NCI-H1694 (cell line): ENCODE measurements at places on chromosomes 3 and 15.

- no peak for DNase-seq
Observed at GRCh38 chr15:76203346-76204108, 107.7 kb downstream of the ETFA start.

DNA sequence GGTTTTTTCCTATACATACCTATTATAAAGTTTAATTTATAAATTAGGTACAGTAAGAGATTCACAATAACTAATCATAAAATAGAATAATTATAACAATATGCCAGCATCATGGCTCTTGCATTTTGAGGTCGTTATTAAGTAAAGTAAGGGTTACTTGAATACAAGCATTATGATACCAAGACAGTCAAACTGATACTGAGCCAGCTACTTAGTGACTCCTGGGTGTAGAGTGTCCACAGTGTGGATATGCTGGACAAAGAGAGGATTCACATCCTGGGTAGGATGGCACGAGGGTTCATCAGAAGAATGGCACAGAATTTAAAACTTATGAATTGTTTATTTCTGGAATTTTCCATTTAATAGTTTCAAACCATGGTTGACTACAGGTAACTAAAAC is 157.2 kb upstream of the IL12A start:
- no peak for DNase-seq

GRCh38 chr3:169701457-169701856 is 37.9 kb upstream of the MECOM start:
- DNase-seq: no peak

DNA sequence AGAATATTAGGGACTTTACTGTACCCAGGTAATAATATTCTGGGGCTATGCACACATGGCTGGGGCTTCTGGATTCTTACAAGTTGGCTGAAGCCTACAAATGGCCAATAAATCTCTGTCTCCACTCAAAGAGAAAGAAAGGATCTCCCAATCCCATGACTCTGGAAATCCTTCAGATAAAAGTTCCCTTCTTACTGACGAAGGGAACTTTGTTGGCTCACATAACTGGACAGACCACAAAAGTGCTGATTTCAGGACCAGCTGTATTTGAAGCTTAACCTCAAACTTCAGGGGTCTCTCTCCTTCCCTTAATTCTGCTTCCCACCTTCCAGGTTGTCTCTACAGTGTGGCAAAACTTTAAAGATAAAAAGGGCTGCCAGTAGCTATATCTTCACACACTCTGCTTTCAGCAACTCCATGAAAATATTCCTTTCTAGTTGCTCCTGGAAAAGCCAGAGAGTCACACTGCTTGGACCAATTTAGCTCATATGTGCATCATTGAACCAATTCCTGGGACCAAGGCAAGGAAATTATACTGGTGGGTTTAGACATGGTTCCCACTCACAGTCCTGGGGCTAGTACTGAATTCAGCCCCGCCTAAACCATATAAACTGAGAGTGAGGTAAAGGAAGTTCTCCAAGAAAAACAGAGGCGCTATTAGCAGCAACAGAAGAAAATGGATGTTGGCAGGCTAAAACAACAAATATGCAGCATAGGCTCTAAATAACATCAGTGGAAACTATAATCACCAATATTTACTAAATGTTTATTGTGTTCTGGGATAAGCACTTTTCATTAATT is 290.0 kb upstream of the GADL1 start:
- DNase-seq: no peak
